ENCODE measurements at places on chromosomes 5 and 9.

DNA sequence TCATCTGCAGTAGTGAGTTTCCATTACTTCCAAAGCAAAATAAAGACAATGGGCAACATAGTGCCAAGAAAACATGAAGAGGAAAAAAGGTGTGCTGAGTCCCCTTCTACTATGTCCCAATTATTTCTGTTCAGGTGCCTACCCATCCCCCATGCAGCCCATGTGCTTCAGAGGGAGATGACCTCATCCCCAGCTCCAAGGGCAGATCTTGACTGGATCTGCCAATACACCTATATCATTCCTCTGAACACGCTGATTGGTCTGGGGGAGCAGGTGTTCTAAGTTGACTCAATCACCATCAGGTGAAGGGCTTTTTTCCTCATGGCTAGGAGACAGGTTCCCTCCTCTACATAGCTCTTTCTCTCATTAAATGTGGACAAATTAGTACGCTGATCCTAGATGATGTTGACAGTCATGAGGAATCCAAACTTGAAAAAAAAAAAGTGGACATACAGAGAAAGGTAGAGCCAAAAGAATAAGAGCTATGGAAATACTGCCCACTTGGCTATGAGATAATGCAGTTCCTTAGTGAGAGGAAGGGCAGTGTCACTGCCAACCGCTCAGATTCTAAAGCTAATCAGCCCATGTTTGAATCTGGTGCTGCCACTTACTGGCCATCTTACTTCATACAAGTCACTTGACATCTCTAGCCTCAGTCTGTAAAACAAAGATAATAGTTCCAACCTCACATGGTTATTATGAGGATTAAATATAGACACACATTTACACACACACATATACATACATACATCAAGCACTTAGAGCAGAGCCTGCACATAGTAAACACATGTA, 23.1 kb downstream of the PRELID2 start:
- DNase-seq = no peak

DNA sequence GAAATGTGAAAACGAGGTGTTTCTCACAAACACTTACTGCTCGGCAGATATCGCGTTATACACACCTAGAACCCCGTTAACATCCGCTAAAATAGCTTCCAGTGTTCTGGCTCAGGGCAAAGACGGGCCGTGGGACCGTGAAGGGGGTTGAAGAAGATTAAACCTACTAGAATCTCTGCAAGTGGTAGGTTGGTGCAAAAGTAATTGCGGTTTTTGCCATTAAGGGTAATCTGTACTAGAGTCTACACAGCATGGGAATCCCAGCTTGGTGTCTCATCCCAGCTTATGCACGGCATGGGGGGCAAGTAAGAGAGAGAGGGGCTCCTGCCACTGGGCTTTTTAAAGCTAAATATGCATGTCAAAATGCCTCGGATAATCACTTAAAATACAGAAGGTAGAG, 43.9 kb downstream of the HRH2 start:
- no peak for DNase-seq

DNA sequence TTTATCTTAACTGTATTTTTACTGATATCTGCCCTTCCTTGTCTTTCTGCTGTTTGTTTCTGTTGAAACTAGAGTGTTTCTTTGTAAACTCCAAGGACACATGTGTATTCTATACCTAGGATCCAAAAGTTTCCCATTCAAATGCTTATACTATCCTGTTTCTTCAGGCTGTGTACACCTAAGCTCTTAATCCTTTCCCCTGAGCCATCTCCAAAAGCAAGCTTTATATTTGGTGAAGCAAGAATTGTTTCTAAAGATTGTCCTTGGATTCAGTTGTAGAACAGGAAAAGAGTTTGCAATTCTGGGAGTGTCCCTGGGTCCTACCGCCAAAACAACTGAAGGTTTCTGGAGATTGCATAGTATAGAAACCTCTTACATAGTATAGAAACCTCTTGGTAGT, 65.9 kb downstream of the CWC27 start:
- no peak for DNase-seq

GRCh38 chr9:91101611-91102168, 260.0 kb downstream of the AUH start:
- DNase-seq = no peak

DNA sequence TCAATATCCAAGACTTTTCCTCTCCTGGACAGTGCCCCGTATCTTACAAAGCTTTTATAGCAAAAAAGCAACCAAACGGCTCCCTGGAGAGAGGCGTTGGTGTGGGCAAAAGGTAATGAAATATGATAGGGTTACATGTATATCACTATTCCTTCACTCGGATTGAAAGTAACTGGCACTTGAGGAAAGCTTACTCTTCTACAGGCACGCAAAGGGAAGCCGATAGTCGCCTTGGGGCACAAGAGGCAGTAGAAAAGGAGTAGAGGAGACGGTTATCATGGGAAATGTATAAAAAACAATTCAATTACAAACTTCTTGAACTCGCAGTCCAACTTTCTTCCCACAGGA, 1.1 kb downstream of the DIAPH1 start:
- DNase-seq = no peak

DNA sequence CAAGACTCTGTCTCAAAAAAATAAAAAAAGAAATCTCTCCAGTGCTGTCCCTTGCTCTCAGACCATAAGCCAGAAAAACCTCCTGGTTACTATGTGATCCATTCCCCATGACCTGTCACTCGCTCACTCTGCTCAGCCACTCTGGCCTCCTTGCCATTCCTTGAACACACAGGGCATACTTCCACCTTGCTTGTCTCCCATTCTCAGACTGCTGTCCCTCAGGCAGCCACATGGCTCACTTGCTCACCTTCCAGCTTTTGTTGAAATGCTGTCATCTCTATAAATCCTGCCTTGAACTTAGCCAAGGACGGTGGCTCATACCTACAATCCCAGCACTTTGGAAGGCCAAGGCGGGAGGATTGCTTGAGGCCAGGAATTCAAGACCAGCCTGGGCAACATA, 82.9 kb downstream of the UGCG start:
- no peak for DNase-seq

DNA sequence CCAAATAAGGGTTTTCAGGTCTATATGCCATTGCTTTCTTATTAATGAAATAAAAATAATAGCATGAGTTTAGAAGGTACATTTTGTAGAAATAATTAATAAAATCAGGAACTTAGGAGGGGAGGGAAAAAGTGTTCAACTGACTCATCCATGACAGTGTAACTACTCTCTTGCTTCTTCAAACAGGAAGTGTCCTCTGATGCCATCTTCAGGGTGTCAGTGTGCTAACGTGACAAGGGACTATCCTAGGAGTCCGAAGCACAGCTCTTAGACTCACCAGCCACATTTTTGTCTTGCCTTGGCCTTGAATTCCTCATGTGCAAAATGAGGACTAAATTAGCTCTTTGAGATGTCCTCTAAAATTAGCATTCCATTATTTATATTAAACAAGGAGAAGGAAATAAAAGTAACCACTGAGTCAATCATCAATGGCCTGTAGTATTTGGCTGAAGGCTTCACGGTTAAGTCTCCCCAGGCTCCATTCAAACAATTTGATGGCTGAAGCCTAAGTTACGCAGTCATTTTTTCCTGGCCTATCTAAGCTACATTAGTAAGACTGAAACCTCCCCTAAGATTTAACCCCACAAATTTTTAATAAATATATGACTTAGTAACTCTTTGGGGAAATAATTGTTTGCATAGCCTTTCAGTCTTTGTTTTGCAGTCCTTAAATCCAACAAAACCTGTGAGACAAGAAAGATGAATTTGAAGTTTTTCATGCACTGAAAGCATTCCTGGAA, 151.1 kb downstream of the ARL15 start:
- no peak for DNase-seq

DNA sequence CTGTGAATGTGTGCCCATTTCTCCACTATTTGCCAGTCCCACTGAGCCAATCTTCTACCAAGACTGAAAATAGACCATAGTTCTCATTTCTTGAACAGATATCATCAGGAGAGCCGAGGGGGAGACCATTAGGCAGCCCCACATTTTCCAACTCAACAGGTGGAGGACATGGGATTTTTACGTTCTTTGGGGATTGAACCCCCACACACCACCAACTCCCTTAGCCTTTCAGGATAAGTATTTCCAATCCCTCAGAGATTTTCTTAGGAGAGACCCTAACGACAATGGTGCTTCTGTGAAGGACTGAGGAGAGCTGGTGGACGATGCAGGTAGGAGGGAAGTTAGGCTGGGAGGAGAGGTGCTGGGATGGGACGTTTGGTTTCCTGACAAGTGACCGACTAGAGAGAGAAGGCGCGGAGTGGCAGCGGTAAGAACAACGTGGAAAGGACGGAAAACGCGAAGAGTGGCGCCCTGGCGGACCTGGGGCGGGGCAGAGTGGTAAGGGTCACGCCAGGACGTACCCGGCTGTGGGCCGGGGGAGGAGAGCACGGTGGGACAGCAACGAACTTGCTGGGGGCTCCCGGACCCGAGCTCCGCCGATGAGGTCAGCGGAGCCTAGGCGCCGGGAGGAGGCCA, 681 bp upstream of the CHSY3 start:
- no peak for DNase-seq

DNA sequence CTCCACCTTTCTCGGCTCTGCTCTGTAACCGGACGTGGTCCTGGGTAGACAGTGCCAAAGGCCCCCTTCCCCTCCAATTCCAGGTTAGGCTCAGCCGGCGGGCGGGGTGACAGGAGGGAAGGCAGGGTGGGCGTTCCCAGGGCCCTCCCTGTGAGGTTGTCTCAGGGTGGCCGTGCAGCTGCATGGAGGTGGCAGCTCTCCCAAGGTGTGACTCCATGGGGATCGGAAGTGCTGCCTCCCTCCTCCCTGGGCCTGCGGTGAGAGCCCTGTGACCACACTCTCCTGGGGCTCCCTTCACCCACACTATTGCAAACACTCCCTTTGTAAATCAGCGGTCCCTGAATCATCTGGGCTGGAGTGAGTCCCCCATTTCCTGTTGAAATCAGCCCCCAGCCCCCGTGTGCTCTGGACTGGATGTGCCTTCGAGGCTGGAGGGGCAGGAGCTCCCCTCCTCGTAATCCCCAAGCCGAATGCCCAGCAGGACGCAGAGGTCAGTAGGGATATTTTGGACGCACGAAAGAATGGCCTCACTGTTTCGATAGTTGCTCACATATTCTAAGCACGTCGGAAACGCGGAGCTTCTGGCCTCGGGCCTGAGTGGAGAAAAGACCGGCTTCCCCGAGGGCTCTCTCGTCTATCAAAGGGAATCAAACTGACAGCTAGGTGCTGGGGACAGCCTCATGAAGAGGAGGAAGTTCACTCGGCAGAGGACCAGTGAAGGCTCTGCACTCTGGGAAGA, 107.6 kb upstream of the COL5A1 start:
- DNase-seq = no peak

DNA sequence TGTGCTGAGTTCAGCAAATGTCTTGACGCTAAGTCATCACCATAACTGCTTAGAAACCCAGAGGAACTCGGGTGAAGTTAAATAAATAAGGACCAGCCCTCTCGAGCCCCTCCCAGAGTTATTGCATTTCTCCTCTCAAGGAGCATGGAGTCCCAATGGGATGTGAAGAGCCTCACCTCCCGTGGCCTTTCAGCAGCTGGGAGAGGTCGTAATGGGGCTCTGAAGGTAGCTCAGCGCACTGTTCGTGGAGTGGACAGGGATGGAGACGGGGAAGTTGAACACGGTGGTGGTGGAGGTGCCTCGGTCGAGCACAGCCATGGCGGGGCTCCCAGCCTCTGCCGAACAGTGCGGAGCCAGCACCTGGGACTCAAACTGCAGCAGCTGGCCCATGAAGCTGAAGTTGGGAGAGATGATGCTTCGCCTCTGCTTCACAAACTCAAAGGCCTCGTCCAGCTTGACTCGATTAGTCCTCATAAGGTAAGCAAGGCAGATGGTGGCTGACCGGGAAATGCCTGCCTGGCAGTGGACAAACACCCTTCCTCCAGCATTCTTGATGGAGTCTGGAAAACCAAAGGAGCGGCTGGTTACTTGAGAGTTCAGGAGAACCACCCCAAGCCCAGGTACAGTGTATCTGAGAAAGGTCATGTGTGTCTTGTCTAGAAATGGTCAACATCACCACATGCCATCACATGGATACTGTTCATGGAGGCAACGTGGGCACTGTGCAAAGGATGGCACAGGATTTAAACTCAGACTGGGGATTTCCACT, 2.2 kb downstream of the DUSP1 start:
- no peak for DNase-seq

DNA sequence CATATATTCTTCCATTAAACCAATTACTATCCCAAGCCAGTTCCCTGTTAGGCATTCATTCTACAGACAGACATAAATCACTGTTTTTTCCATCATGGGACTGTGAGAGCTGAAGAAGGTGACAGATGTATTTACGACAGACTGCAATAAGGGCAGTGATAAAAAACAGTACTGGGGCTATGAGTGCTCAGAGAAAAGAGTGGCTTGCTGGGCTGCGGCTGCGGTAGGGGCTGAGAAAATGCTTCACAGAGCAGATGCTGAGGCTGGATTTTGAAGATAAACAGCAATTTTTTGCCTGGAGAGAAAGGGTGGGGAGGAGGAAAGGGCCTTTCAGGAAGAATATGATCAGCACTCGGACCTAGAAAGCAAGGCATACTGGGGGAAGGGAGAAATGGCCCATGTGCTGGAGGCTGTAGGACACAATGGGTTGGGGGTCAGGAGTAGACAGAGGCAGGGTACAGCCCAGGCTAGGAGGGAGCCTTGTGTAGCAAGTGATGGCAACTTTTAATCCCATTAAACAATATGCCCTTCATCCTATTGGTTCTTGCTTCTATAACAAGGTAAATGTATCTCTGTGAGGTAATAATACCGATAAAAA, 279.3 kb downstream of the ASTN2 start:
- no peak for DNase-seq

DNA sequence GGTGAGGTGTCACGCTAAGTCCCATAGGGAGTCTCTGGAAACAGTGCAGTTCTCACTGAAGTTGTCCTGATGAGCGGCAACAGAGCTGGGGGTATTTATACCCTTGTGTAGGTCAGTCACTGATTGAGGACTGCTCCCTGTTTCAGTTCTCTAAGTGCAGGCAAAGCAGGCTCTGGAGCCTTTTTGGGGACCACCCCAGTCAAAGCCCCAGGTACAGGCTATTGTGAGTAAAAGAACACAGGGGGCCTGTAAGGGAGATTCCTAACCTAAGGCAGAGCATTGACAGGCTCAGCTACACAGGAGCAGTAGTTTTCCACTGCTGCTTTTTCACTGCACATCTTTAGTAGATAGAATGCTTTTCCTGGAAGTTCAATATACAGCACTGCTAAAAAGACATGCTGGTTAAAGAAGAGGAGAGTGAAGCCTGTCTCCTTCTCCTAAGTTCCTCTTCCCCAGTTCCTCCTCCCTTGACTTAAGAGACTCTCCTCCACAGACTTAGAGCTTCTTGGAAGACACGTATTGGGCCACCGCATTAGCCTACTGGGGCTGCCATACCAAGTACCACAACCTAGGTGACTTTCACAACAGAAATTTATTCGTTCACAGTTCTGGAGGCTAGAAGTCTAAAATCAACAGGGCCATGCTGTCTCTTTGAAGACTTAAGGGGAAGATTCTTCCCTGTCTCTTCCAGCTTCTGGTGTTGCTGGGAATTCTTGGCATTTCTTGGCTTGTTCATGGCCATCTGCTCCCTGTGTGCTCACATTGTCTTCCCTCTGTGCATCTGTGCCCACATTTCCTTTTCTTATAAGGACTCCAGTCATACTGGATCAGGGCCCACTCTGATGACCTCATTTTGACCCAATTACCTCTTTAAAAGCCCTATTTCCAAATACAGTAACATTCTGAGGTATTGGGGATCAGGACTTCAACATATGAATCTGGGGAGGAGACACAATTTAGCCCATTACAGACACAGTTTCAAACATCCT, 221.0 kb downstream of the ESM1 start:
- no peak for DNase-seq

- DNase-seq = no peak
Measured at GRCh38 chr9:13131416-13131815, 148.1 kb downstream of the MPDZ start.

All from GF-D8 (cell line).